ENCODE measurements at places on chromosomes 3 and 15.

GRCh38 chr3:160678292-160678842 is 1.4 kb downstream of the ARL14 start:
- DNase-seq, result no peak

GRCh38 chr3:73215901-73216300 is 154.4 kb downstream of the EBLN2 start:
- DNase-seq, result no peak

DNA sequence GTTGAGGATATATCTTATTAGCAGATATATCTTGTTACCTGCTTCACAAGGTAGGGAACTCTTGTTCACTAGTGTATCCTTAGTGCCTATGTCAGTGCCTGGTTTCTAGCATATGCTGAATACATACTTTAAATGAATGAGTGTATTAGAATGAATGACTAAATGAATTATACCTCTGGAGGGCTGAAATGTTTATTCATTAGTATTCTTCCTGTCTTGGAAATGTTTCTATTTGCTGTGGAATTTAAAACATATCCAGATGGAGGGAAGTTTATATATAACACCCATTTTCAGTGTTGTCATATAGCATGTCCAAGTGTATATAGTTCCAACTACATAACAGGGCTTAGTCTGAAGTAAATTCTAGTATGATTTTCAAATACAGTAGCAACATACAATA is 581.5 kb downstream of the TBL1XR1 start:
- no peak for DNase-seq

DNA sequence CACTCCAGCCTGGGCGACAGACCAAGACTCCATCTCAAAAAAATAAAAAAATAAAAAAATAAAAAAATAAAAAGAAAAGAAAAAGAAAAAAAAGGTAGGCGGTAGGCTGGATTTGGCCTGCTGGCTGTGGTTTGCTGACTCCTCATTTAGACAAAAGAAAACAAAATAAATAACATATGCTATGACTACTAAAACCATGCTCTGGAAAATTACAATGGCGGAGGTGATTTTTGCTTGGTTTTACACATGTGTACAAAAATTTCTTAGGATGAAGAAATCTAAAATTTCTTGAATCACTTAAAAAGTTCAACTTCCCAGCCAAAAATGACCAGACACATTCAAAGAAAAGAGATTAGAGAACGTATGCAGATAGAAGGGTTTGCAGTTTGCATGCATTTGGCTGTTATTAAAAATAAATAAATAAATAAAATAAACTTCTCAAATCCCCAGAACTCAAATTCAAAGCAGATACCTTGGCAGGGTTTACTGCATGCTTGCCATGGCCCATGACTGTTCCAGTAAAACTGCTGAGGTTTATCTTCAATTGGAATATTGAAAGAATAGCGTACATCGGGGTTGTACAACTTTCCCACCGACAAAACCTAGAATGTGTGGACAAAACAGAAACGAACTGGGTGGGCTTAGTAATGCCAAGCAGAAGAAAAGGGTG is 65.9 kb downstream of the ADAMTS9 start:
- DNase-seq, result no peak

- peak; percentile 76 for DNase-seq
Measured at GRCh38 chr15:101162701-101163483, 89.0 kb downstream of the CHSY1 start.

- DNase-seq, result no peak
Measured at GRCh38 chr15:87944691-87945090, 311.8 kb downstream of the NTRK3 start.

DNA sequence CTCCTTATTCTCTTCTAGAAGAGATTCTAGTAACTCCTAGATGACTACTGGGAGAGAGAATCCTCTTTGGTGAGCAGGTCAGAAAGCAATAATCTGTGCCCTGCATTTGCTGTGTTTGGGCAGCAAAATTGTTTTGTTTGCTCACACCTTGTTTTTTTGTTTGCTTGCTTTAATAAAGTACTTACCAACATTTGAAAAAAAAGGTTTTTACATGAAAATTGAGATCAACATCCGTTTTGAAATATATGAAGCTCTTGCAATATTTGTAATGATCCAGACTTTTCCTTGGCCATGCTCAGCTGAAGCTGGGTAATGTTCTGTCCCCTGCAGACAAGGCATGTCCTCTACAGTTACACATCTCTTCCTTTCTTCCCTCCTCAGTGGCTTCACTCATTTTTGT is 62.2 kb downstream of the DIPK2A start:
- no peak for DNase-seq
